Type B pancreatic cell (in vitro differentiated cells): ENCODE measurements at places on chromosomes 16 and 17. TPM values are rescaled to one million over a fixed set of nuclear protein-coding genes. Genes with fewer than 3 reads are reported as not detected.

The PRSS36 gene
- total RNA-seq, result 1.8 and 2.0 TPM in 2 replicates

The TMEM186 gene
- total RNA-seq, result 14.2 and 18.4 TPM in 2 replicates

The IL34 gene
- 0.40 TPM in 1 of 2 replicates, not detected in the other for total RNA-seq

The ARRB2 gene
- total RNA-seq, result 22.9 and 47.4 TPM in 2 replicates

- no peak for DNase-seq
Observed at GRCh38 chr16:4593086-4593485, 21.6 kb downstream of the UBALD1 start.

GRCh38 chr17:76925441-76925891 is 57.3 kb downstream of the MGAT5B start:
- DNase-seq, result no peak

GRCh38 chr17:43940630-43941029 is 1.6 kb downstream of the PPY start:
- no peak for DNase-seq

DNA sequence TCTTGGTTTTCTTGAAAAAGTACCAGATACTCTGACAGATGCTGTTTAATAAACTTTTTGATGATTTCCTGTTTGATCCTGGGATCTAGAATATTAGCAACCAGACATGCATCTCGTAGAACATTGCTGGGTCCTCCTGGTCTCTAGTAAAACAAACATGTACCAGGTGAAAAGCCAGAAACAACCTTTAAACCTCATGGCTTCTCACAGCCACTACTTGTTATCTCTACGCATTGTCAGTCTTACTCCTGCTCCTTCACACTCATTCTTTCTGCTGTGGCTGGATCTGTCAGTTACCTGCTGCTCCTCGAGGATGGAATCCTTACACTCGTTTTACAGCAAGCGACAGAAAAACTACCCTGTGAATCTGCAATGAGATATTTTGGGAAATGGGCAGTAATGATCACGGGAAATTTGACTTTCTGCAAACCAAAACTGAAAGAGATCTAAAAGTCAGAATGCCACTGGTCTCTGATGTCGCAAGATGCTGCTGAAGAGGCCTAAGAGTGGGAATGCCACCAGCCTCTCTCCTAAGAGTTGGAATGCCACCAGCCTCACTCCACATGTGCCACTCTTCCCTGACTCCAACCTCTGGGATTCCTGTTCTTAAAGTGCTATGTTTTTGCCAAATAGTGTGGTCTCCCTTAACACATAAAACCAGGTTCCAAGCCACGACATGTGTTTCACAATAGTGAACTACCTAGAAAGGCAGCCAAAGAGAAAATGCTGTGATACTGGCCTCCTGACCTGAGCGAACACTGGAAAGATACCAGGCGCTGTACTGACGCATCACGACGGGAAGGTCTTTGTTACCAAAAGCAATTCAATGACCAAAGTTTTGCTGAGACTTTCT is 86.3 kb downstream of the VPS53 start:
- no peak for DNase-seq

GRCh38 chr16:1525871-1526607 is 7.4 kb upstream of the TMEM204 start:
- DNase-seq, result no peak
